ENCODE measurements at places on chromosomes 2 and 18. TPM values are rescaled to one million over a fixed set of nuclear protein-coding genes. Genes with fewer than 3 reads are reported as not detected.

Gene SOX11
- total RNA-seq = 0.05 TPM

DNA sequence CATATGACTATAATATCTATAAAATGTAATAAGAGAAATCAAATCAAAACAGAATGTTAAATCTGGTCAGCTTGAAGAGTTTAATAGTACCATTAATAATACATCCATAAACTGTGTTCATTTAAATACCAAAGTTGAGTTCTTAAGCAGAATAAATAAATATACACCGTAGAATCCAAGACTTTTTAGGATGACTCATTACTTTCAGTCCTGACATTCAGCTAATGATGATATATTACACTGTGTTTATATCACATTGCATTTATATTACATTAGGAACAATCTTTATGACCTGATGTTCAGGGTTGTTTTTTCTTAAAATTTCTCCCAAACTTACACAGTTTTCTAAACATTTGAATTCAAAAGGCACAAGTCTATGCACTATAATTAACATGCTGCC is 331.3 kb downstream of the SS18 start:
- no peak for DNase-seq

- no peak for DNase-seq
Measured at GRCh38 chr2:226295123-226295522, 504.5 kb downstream of the IRS1 start.

GRCh38 chr2:120910956-120911951 is 175.6 kb downstream of the GLI2 start:
- DNase-seq = no peak

- no peak for DNase-seq
Measured at GRCh38 chr18:6109743-6110142, 214.4 kb upstream of the TMEM200C start.

Gene IL1F10
- total RNA-seq = not detected

DNA sequence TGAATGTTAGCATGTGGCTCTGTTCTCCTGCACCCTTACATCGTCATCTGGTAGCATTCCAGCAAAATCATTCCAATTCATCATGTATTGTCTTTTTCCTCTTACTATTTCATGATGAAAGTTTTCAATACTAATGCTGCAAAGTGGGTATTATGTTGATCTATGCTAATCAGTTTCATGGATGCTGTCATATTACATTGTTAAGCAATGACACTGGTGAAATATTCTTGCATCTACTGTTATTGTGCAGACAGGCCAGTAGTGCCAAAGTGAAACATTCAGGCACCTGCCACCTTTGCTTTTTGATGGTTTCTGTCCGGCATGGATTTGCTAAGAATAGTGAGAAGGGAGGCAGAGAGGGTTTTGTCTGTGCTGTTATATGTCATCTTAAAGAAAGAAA is 76.1 kb upstream of the SMIM21 start:
- DNase-seq = no peak

- DNase-seq = no peak
Measured at GRCh38 chr2:5950736-5951135, 258.6 kb downstream of the SOX11 start.

- DNase-seq = no peak
Measured at GRCh38 chr2:170229125-170229524, 51.2 kb downstream of the MYO3B start.

GRCh38 chr2:217928324-217929181 is 74.2 kb downstream of the TNS1 start:
- no peak for DNase-seq

Gene ASTL
- 1.0 TPM for total RNA-seq

- DNase-seq = no peak
Measured at GRCh38 chr2:152550386-152550785, 166.9 kb downstream of the PRPF40A start.

- no peak for DNase-seq
Measured at GRCh38 chr18:77572537-77572936, 322.9 kb downstream of the GALR1 start.

Gene DPP10
- not detected for total RNA-seq

All from activated B cell treated with CpG ODN at 0.5 μM for 24 hours (primary cell).